Cortex of kidney (tissue), 1 donor: ENCODE measurements at places on chromosomes 7 and 10.

- no peak for DNase-seq
These were observed 81.5 kb upstream of the AFAP1L2 start for GRCh38 chr10:114485696-114486400.

GRCh38 chr10:8424555-8425211, 370.2 kb downstream of the GATA3 start:
- no peak for DNase-seq

DNA sequence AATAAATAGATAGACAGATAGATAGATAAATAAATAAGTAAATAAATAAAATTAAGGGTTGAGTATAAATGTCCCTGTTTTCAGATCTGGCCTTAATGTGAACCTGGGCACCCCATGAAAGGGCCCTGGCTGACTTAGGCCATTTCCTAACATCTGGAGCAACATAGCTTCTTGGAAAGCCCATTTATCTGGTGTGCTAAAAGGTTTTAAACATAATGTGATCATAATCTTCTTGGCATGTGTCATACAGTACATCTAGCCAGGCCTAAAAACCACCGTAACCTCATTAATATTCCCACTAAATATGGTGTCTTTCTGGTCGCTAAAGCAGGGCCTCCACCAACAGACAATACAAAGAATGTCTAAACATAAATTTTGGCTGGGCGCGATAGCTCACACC, 142.8 kb downstream of the BTAF1 start:
- no peak for DNase-seq

GRCh38 chr10:48934672-48935501, 4.8 kb downstream of the LRRC18 start:
- DNase-seq: no peak

- DNase-seq: no peak
These were observed 68.4 kb downstream of the ELFN1 start for GRCh38 chr7:1738511-1738910.

- DNase-seq: no peak
These were observed 196.9 kb upstream of the CDCA7L start for GRCh38 chr7:22142572-22142971.

- no peak for DNase-seq
These were observed 13.4 kb downstream of the NOM1 start for GRCh38 chr7:156962897-156963296.

- DNase-seq: no peak
These were observed 272.3 kb downstream of the TRIL start for GRCh38 chr7:28685644-28686417.

GRCh38 chr10:120436439-120437112, 20.5 kb upstream of the PLPP4 start:
- no peak for DNase-seq

DNA sequence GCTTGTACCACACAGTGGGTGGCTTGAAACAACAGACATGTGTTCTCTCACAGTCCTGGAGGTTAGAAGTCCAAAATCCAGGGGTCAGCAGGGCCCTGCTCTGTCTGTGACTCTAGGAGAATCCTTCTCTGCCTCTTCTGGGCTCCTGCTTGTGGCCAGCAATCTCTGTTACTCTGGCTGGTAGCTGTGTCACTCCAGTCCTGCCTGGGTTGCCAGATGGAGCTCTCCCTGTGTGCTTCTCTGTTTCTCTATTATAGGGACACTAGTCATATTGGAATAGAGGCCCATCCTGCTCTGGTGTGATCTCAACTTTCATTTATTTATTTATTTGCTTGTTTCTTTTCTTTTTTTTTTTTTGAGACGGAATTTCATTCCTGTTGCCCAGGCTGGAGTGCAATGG, 276.6 kb upstream of the GALNT17 start:
- no peak for DNase-seq

DNA sequence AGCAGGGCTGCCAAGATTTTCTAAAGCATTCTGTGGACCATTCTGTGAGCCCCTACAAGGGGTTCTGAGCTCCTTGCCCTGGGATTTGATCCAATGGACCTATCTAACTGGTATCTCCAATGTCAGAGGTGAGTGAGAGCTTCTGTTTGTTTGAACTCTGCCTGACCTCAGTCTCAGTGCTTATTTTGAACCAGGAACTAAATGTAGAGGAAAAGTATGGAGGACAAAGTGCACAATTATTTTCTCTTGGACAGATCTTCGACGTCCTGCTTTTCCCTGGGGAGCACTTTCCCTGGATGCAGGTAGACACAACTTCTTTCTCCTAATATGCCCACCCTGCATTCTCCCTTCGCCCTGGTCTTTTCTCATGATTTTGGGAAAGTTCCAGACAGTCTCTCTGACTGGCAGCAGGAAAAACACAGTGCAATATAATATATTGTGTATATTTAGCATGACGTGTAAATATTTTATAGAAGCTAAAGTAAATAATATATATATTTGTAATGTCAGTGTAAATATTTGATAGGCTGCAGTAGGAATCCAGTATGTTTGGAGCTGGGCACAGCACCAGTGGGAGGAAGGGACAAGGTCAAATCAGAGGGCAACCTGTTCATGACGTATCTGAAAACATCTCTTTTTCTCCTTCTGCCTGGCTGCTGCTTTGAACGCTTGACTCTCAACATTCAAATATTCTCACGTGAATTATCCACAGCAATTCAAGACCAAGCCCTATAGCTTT, 184.0 kb upstream of the LYZL1 start:
- DNase-seq: no peak

GRCh38 chr7:78165854-78166253, 367.3 kb downstream of the PHTF2 start:
- DNase-seq: no peak

DNA sequence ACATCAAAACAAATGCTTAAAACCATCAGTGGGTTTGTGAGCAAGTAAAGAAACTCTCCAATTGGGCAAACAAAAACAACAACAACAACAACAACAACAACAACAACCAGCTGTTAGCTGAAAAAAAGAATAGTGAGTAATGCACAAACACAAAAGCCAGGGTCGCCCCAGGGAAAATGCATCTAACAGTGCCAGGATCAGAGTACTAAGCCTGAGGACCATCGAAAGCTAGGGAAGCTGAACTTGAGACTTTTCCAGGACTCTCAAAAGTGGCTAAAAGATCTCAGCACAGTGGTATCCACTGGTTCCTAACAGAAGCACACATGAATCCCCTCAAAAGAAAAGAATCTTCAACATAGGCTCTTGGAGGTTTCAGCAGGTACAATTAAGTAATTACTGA, 83.3 kb downstream of the CPXM2 start:
- DNase-seq: no peak

DNA sequence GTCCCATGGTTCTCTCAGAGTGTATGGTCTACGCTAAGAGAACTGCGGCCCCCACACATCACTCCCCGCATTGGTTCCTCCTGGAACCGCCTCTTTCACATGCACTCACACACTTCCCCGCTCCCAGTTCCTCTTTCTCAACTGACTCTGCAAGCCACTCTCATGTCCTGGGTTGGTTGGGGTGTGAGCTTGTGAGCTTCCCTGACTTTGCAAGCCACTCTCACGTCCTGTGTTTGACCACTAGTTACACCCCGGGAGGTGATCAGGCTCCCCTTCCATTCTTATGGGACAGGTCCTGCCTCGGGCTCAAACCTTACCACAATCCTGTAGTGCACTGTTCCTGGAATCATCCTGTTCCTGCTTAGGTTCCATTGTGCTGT, 105.0 kb downstream of the TRIM24 start:
- DNase-seq: no peak

- DNase-seq: no peak
These were observed 212.4 kb upstream of the NPSR1 start for GRCh38 chr7:34445653-34446052.

- no peak for DNase-seq
These were observed 108.0 kb downstream of the PDE1C start for GRCh38 chr7:31962246-31962645.
